ENCODE measurements at places on chromosomes 5 and 9. TPM values are rescaled to one million over a fixed set of nuclear protein-coding genes. Genes with fewer than 3 reads are reported as not detected.

- DNase-seq: no peak
Observed at GRCh38 chr5:131635684-131636572, 899 bp upstream of the RAPGEF6 start.

GRCh38 chr9:92590377-92590776 lies 54.6 kb upstream of the ECM2 start:
- DNase-seq: peak; percentile 77

C9orf72 gene
- 18.7 TPM for total RNA-seq

DNA sequence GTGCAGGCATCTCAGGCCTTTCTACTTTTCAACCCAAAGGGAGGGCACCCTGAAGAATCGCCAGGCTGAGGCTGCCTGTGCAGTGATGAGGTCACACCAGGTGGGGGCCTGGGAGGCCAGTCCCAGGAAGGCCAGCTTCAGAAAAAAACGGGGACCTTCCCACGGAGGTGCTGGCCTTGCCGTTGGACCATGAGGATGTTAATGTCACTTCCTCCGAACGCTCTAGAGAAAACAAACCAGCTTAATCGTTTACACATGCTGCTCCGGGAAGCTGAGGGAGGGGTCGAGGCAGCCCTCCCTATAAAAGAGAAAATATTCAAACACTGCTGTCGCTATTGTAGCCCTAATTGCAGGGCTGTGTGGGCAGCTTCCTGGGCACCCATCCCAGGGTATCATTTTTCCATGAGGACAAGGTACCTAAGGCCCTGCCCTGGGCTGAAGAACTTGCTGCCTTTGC lies 27.0 kb downstream of the PTGES start:
- DNase-seq: no peak

LCN10 gene
- 11.3 TPM for total RNA-seq

All from Right ventricle myocardium inferior (tissue), 1 donor.